ENCODE measurements at places on chromosomes 12 and 14.

- no peak for ATAC-seq
Observed at GRCh38 chr12:32377344-32378055, 21.9 kb upstream of the FGD4 start.

GRCh38 chr12:88957358-88957757 is 377.1 kb upstream of the KITLG start:
- ATAC-seq, result no peak

GRCh38 chr14:62914025-62914424 is 131.2 kb downstream of the KCNH5 start:
- no peak for ATAC-seq

- ATAC-seq, result no peak
Observed at GRCh38 chr14:99644723-99645544, at the start of gene HHIPL1. Gene HHIPL1 (plus strand): TSS chr14:99645129. CDS start chr14:99645208, 79 bp downstream.

GRCh38 chr12:75479963-75480461 is 543 bp upstream of the GLIPR1 start:
- peak; percentile 21 for ATAC-seq

DNA sequence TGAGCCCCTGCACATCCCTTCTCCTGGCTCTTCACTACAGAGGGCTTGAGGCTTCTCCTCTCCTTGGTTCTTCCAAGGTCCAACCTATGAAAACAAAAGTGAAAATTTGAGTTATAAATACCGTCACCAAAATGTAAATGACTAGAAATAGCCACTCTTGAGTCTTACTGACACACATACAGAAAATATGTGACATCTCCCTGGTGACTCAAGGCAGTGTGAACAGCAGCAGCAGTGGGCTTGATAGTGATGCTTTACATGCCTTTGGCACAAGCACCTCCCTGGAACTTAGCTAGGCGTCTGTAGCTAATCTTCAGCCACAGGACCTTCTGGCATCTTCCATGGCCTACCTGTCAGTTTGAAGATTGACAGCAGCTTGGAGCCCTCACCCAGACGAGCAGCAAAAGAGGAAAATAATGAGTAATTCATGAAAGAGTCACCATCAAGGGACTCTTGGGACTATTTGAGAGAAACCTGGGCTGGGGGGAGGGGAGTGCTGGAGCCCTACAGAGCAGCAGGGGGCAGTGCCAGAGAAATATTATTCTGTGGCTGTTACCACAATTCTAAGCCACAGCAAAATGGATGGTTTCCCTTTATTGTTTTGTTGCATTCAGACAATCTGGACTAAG is 158.0 kb downstream of the KCNK10 start:
- ATAC-seq, result peak; percentile 49

- peak; percentile 75 for ATAC-seq
Observed at GRCh38 chr14:104137297-104138097, 890 bp upstream of the KIF26A start.

DNA sequence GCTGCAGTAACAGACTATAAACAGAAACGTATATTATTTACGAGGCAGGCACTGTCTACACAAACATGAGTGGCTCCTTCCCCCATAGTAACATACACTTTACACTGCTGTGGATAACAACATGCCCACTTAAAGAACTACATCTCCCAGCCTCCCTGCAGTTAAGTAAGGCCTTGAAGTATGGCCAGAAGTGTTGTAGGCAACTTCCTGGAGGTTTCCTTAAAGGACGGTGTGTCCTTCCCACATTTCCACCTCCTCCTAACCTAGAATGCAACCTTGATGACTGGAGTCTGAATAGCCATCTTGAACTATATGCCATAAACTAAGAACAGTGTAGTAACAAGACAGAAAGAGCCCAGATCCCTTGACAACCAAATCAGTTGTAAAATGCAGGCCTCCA is 20.3 kb downstream of the MED13L start:
- ATAC-seq, result no peak

DNA sequence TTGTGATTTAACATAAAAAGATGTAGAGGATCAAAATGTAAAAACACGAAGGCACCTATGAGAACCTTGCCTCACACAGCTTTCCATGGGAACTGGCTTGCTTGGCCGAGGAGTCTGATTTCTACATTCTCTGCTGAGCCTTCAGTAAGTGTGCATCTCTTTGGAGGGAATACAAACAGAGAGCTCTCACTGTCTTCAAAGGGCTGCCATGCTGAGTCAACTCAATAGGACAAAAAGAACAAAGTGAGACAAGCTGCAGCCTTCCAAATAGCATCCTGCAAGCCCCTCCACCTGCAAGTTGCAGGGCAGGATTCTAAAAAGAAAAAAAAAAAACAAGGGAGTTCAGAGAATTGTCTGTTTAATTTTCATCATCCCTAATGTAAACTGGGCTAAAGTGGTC is 411.9 kb downstream of the NELL2 start:
- no peak for ATAC-seq

- ATAC-seq, result no peak
Observed at GRCh38 chr12:72365151-72365550, 93.0 kb downstream of the TRHDE start.

- no peak for ATAC-seq
Observed at GRCh38 chr12:108346727-108347710, 7.9 kb upstream of the CMKLR1 start.

DNA sequence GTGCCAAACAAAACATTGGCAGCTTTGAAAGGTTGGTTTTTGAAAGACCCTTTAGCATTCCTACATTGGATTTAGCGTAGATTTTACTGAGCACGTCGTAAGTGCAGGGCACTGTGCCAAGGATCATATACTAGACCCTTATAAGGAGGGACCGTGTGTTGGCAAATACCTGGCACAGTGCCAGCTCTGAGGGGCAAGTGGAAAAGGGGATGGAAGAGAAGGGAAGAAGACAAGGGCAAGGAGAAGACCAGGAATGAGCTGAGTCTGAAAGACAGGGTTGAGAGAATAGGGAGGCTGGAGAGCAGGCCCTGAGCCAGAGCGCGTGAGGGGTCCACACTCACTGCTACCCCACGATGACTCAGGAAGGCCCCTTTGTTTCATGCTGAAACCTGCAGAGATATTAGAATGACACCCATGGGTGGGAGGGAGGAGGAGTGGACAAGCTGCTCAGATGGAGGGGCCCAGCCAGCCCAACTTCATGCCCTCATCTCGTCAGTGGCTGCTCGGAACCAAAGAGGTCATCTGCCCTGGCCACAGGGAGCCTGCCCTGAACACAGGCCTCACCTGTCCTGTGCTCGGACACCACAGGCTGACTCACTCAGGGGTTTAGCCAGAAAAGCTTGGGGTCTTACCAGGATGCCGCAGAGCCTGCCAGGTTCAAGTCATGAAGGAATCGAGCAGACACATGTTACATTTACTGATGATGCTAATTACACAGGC is 25.0 kb downstream of the RAB35 start:
- ATAC-seq, result no peak

- no peak for ATAC-seq
Observed at GRCh38 chr12:76549131-76549530, 10.4 kb downstream of the OSBPL8 start.

- peak; percentile 90 for ATAC-seq
Observed at GRCh38 chr12:44847888-44848702, 28.0 kb downstream of the NELL2 start.

- ATAC-seq, result peak; percentile 56
Observed at GRCh38 chr12:57127726-57128518, at the start of gene LRP1. Gene LRP1 (plus strand): TSS chr12:57128483. CDS start chr12:57128965, 482 bp downstream.

GRCh38 chr12:70052931-70053497 is 190.2 kb upstream of the CNOT2 start:
- no peak for ATAC-seq

- no peak for ATAC-seq
Observed at GRCh38 chr14:44626423-44626822, 119.3 kb upstream of the FSCB start.

GRCh38 chr12:19499030-19499429 is 59.7 kb downstream of the AEBP2 start:
- no peak for ATAC-seq

DNA sequence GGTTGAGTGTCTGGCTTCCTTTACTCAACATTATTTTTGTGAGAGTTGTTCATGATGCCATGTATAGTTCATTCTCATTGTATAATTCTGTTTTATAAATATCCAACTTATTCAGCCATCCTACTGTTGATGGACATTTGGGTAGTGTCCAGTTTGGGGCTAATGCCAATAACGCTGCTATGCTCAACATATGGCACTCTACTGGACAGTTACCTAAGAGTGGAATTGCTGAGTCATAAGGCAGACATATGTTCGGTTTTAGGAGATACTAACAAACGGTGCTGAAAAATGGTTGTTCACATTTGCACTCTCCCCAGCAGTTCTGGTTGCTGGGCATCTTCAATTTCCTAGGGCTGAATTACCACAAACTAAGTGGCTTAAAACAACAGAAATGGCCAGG is 28.7 kb upstream of the P2RX4 start:
- no peak for ATAC-seq

GRCh38 chr14:44912041-44912869 is 49.5 kb downstream of the KLHL28 start:
- ATAC-seq, result no peak

DNA sequence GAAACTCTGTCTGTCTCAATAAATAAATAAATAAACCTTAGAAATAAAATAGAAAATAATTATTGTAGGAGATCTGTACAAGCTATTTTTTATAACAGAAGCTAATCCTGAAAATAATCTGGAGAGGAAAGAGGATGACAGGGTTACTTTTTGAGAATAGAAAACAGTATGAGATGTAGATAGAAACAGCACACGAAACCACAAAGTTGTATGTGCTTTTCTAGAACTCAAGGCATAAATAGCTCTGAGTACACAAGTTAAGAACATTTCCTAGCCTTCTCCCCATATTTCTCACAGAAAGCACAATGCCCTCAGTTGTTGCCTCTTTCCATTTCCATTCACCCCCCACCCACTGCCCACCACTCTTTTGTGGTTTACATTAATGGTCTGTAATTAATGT is 35.7 kb downstream of the SLC38A4 start:
- no peak for ATAC-seq

- ATAC-seq, result no peak
Observed at GRCh38 chr14:92590941-92591340, 77.4 kb downstream of the RIN3 start.

DNA sequence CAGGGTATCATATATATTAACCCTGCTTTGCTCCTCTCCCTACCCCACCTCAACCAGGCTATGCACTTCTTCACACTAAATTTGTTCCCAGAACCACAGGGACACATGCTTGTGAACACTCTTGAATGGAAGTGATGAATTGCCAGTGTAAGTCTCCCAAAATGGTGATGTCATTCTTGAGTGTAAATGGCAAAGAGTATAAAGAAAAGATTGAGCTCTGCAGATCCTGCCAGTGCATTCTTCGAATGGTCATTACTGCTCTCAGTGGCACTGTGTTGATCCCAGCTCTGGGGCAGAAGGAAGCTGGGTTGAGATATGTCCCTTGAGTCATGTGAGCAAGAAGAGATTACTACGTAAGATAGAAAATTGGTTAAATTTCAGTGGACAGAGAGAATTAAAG is 313.1 kb downstream of the TMEM117 start:
- no peak for ATAC-seq

DNA sequence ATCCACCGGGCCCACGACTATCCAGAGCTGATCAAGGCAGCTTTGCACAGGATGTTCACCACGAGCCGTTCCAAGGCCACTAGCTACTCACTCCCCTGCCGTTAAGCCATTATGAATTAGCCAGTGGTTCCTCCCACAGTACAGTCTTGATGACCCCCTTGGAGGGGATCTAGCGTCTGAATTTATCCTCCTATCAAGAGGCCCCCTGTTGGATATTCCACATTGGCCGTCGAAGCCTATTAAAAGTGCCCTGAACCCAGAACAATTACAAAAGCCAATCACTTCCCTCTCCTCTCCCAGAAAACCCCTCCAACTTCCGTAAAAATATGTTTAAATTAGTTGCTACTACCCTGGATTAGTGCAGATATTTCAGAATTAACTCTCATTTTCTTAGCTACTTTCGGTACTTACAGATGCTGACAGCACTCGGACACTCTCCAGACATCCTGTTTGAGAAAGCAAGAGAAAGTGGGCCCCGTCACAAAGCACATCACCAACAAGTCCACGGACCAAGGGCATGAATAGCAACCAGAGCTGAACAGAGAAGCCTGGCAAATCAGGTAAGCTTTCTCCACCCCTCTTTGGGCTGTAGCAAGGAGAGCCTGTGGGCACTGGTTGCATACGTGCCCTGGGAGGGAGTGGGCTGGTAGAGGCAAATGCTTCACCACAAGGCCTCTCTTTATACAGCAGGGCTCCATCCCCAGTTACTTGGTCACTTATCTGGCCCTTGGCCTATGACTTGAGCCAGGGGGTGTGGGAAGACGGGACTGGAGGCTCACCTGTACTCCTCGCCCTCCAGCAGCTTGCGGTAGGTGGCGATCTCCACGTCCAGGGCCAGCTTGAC is 5.3 kb downstream of the KRT3 start:
- ATAC-seq, result no peak

DNA sequence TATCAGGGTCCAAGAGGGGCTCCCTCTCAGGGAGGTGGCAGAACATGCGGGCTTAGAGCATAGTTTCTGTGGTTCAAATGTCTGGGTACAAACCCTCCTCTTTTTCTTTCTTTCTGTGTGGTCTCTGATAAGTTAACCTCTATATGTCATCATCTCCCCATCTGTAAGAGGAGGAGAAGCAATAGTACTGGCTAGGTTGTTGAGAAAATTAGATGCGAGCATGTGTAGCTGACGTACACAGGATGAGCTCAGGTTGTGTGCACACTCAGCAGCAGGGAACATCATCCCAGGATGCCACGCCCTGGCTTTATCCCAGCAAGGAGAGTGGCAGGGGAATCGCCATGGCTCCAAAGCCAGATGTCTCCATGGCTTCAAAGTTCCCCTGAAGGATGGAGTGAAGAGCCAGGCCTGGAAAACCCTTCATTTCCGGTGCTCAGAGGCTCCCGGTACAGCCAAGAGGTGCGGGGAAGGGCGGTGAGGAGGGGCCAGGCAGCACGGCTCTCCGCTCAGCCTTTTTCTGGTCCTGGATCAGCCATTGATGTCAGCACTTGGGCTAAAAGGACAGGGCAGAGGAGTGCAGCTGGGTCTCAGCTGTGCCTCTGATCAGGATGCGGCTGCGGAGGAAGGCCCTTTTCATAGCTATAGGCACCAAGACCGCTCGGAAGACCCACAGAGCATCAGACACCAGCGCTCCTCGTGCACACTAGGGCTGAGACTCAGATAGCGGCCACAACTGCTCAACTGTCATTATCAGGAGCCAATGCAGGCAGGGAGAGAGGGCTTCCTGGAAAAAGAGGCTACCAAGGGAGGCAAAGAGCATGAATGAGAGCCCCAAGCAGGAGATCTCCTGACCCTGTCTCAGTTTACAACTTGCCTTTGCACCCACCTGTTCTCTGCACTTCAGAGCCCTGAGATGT is 41.5 kb downstream of the ARL6IP4 start:
- no peak for ATAC-seq
